ENCODE measurements at places on chromosomes 3 and 15.

GRCh38 chr15:73629798-73630429 is 3.3 kb downstream of the NPTN start:
- DNase-seq = no peak

DNA sequence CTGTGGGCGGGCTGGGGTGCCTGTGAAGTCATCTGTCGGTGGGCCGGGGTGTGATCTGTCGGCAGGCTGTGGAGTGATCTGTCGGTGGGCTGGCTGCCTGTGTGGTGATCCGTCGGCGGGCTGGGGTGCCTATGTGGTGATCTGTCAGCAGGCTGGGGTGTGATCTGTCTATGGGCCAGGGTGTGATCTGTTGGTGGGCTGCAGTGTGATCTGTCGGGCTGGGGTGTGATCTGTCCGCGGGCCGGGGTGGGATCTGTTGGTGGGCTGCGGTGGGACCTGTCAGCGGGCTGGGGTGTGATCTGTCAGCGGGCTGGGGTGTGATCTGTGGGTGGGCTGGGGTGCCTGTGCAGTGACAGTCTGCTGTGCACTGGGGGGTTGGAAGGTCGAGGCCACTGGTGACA is 204.5 kb downstream of the XXYLT1 start:
- DNase-seq = no peak

DNA sequence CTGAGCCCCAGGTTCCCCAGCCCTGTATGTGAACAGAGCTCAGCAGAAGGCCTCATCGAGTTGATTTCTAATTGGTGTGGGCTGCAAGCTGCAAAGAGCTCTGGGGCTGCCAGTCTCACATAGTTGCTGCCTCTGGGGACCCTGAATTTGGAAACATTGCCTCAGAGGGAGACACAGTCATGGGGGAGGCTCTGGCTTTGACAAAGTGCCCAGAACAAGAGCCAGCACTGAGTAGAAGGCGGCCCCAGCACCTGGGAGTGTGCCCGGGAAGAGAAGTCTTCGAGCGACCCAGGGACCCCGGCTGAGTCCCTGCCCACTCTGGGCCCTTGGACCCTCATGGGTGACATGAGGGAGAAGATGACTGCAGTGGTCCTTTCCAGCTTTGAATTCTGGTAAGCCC is 7.3 kb downstream of the NTRK3 start:
- DNase-seq = no peak

DNA sequence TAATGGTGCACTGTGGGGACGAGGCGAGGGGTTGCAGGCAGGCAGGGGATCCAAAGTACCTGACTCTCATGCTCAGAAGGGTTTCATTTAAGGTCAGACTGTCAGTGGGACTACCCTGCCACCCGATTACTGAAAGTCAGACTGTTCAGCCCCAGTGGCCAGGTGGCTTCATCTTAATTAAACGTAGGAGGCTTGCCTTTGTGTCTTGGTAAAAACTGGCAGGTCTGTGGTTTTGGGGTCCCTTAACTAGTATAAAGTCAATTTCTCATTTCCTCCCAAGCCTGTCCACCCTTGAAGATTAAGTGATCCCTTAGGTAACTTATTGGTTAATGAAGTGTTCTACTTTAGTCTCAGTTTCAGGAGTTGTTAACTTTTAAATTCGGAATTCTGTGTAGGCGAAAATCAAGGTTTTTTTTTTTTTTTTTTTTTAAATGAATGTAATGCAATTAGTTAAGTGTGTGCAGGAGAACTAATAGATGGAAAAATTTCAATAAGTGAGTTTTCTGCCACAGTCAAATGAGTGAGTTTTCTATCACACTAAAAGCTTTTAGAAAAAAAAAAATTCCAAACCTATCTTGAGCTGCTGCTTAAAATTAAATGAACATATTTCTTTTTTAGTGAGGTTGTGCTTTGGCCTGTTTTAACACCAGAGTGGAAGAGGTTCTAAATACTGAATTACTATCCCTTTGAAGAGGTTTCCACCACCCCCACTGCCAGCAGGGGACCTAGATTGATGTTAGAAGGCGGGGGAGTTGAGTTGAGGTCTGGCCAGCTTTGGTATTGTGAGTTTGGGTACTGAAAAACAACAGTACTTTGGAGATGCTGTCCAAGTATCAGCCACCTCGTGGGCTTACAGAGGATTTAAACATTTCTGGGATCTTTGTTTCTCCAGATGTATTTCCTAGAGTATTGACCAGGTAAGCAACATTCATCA is 15.2 kb downstream of the ITPR1 start:
- no peak for DNase-seq

- DNase-seq = no peak
Observed at GRCh38 chr3:155608228-155608920, 136.5 kb downstream of the PLCH1 start.

GRCh38 chr3:56858331-56858730 is 56.6 kb upstream of the ARHGEF3 start:
- no peak for DNase-seq

GRCh38 chr15:83685916-83686332 is 32.0 kb downstream of the ADAMTSL3 start:
- DNase-seq = no peak

DNA sequence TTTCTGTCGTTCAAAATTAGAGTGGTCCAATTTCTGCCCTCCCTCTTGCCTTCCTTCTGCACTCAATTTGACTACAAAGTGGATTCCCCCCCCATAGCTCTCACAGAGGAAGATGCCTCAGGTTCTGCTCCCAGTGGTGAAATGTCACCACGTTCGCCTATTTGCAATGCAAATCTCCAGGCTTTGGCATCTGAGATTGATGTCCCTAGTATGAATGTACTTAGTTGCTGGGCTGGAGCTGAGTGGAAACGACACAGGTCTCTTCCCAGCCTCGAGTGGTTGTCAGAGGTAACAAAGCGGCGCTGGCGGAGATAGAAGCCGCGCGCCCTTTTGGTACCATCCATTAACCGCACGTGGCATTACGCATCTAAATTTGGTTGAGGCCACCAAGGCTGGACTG is 860.1 kb downstream of the MCTP2 start:
- no peak for DNase-seq

DNA sequence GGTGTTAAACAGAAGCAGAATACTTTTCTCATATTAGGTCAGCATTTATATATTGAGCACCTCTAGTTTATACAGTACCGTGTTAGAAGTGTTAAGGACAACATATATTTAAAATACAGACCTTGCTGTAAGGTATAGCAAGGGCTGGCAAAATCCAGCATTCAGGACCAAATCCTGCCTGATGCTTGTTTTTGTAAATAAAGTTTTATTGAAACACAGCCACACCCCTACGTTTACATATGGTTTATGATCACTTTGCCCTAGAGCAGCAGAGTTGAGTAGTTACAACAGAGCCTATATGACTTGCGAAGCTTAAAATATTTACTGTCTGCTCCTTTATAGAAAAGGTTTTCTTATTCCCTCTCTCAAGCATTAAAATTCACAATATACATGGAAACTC is 877.3 kb downstream of the MCTP2 start:
- no peak for DNase-seq

GRCh38 chr15:34613997-34614396 is 30.5 kb upstream of the GOLGA8B start:
- no peak for DNase-seq

DNA sequence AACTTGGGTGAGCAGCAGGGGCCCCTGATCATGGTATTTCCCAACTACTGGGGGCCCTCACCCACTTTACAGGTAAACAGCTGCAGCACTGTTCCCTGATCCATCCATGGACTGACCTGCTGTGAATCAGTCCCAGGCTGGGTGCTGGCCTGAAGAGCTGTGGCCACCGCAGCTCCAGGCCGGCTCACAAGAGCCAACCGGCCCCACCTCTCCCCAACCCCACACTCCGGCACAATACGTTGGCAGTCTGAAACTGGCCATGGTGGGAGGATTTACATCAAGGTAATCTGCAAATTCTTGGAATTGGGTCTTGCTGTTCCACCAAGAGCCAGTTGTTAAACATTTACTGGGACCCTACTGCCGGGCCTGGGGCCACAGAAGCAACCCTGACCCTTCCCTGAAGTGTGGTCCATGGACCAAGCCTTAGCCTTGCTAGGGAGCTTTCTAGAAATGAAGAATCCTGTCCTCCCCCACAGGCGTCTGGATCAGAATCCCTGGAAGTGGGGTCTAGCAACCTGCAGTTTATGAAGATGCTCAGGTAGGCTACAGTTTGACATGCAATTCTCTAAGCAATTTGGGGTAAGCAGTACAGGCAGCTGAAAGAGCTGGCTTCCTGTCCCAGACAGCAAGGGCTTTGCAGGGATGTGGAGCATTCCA is 3.7 kb downstream of the SLC6A20 start:
- no peak for DNase-seq

- DNase-seq = peak; percentile 32
Observed at GRCh38 chr15:38440353-38441129, 13.4 kb upstream of the FAM98B start.

DNA sequence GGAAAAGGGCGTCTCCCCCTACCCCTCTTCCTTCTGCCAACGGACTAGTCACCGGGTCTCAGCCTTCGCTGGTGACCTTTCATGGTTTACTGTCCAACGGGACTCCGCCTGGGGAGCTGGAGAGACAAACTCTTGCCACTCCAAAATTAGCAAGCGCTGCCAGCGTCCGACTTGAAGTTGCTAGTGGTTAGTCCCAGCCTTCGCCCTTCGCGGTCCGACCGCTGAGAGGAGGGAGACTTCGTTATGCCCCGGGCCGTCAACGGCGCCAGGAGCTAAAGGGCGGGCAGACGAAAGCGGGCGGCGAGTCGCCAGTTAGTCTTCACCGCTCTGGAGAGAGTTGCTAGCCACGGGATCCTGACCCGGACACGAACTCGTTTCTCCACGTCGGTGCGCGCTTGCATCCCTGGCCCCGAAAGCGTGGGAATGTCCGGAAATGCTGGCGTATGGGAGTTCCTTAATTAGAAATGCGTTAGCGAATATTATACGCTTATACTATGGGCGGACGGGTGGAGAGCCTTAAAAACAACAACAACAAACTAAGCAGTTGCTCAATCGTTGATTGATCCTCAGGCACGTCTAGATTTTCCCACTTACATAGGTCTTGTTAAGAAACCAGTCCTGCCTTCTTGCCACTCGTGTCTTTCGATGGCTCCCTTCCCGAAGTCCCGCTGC is 716 bp downstream of the SMC4 start:
- peak; percentile 28 for DNase-seq

DNA sequence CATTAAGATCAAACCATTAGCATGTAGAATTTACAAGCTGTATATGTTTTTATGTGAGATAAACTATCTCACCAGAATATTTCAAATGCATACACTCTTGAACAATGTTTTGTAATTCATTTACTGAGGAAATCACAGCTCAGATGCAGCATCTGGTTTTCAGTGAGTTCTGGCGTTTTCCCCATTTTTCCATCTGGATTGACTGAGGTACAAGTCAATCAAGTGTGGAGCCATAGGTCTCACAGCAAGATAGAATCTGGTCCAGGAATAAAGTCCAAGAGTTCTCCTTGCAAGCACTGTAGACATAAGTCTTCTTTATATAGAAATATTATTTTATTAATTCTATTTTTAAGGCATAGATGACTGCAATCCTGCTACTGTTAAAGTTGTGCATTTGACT is 219.3 kb downstream of the ZBBX start:
- no peak for DNase-seq

DNA sequence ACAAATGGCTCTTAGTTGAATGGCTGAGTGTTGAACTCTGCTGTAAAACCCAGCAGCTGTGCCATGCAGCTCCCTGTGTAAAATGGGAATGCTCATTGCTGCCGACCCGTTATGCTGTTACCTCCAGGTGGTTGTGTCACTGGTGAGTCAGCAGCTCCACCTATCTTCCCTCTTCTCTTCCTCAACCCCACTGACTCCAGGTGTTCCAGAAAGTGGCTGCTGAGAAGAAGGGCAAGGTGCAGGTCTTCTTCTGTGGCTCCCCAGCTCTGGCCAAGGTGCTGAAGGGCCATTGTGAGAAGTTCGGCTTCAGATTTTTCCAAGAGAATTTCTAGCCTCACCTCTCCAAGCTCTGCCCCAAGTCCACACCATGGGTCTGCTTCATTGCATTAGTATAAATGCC is 41.9 kb downstream of the NOX5 start:
- DNase-seq = no peak

DNA sequence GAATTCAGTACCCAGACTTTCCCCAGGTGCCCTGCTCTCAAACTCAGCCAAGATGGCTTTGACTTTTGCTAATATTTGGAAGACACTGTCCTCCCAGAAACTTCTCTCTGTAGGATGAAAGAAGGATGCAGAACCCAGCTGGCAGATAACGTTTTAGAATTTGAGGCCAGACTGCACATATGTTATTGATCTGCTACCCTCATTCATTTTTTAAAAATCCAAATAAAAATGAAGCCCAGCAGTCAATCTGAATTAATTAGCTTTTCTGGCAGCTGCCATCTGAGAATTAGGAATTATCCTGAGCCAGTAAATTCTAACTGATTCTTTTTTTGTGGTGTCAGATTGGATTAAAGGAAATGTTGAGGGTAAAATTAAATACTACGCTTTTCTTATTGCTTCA is 236.6 kb downstream of the PLCL2 start:
- DNase-seq = no peak

GRCh38 chr3:17995769-17996168 is 253.3 kb upstream of the TBC1D5 start:
- DNase-seq = no peak

DNA sequence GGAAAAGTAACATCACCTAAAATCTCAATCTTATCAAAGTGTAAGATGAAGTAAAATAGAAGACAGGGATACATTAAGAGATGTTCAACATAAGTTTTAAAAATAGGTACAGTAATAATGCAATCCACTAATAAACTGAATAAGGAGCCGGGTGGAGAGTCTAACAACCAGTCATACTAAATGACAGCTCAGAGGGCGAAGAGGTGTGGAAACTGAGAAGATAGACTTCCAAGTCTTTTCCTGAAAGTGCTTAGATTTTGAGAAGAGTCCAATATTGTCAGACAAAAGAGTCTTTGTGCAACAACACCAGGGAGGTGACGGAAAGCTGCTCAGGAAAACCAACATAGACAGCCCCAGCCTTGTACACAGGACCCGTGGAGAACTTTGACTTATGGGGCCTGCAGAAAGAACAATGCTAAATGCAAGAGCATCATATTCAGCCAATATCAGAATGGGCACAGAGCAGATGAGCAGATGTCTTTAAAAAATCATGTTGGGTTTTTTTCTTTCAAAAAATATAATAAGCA is 66.4 kb downstream of the MECOM start:
- DNase-seq = no peak

GRCh38 chr15:58066042-58066867 is 744 bp upstream of the ALDH1A2 start:
- DNase-seq = peak; percentile 11

- DNase-seq = no peak
Observed at GRCh38 chr3:112409041-112409440, 76.1 kb downstream of the CD200 start.

DNA sequence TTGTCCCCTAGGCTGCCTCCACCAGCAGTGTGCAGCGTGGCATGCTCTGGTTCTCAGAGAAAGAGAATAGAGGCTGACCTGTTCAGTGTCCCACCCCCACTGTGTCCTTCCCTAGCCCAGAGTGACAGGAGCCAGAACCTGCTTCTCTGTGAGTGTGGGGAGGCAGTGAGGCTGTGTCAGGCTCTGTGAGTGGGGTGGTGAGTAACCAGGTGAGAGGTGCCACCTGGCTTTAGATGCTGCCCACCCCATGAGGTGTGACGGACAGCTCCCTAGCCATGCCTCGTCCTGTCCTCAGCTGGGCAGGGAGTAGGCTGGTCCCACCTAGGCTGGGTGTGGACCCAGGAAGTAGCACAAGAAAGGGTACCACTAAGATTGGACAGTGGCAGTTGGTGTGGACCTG is 6.3 kb downstream of the TEX264 start:
- no peak for DNase-seq

- peak; percentile 85 for DNase-seq
Observed at GRCh38 chr15:73926219-73927002, at the start of gene LOXL1. LOXL1 (plus strand) TSS chr15:73926462; CDS start chr15:73926784, 322 bp downstream.

Measured in HFFc6 (cell line).